ENCODE measurements at places on chromosomes 2 and 18. TPM values are rescaled to one million over a fixed set of nuclear protein-coding genes. Genes with fewer than 3 reads are reported as not detected.

DNA sequence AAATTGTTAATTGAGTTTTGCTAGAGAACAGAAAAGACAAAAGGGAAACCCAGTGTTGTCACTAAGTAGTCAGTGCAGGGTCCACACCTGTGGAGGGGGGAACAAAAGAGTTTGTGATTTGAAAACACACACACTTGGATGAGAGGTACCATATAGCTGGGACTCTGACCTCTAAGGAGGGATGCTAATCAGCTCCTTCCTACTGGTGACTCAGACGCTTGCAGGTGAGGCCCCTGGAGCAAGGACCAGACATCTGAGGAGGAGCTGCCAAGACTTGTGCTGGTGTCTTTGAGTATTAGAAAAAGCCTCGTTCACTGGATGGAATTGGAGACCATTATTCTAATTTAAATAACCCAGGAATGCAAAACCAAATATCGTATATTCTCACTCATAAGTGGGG lies 146.4 kb upstream of the MAP2 start:
- H3K4me3 ChIP-seq = no peak overlapping the region
- no peaks in the 10 kb centered on the region for H3K4me1 ChIP-seq
- no peaks in the 10 kb centered on the region for H3K27me3 ChIP-seq

FTCDNL1 gene
- 1.7 TPM for total RNA-seq

- no peaks in the 10 kb centered on the region for H3K36me3 ChIP-seq
- no peaks in the 10 kb centered on the region for H3K4me1 ChIP-seq
- H3K27me3 ChIP-seq = no peaks in the 10 kb centered on the region
- no peak overlapping the region for H3K4me3 ChIP-seq
- no peak overlapping the region for H3K27ac ChIP-seq
Observed at GRCh38 chr2:122366969-122367645, 611.7 kb downstream of the TSN start.

GRCh38 chr18:48376406-48376805 lies 32.8 kb downstream of the ZBTB7C start:
- no peak for DNase-seq
- H3K4me3 ChIP-seq = no peak overlapping the region
- peaks cover 31% of the 10 kb centered on the region for H3K27me3 ChIP-seq
- no peak overlapping the region for H3K27ac ChIP-seq

FBXO36 gene
- 1.8 TPM for total RNA-seq

All from activated naive CD8-positive, alpha-beta T cell treated with anti-CD3 and anti-CD28 coated beads, Interleukin-2, amount 10 ng/mL, durations not matched to agents 7 days and 5 days (primary cell).